ENCODE measurements at places on chromosomes 2 and 18.
A peak's percentile ranks its signal among the peaks of the same experiment; 100 is the strongest.

GRCh38 chr2:214310319-214310718 lies 100.5 kb upstream of the VWC2L start:
- DNase-seq, result no peak

GRCh38 chr2:37582481-37583220 lies 88.8 kb downstream of the CDC42EP3 start:
- peak; percentile 2 for DNase-seq

GRCh38 chr2:115165529-115166109 lies 723.2 kb downstream of the DPP10 start:
- no peak for DNase-seq

- DNase-seq, result no peak
Measured at GRCh38 chr2:64137567-64137966, 6.7 kb downstream of the PELI1 start.

DNA sequence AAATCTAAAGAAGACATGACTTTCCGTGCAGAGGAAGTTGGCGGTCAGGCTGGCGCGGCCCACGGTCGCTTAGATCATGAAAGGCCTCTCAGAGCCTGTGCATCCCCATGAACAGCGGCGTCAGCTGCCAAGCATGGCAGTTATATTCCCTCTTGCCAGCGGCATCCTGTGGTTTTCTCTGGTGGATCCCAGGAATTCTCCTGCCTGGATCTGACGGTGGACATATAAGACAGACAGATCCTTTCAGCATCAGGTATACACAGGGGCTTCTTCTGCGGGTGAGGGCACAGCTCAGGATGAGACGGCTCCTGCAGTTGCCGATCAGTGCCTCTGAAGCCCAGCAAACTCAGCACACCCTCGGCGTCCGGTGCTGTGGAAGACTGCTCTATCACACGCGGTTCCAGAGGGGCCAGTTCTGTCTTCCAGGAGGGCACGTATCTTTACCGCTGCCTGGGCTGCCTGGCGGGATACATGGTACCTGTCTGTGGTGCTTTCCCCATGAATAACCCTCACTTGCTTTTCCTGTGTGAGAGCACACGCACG lies 157.8 kb downstream of the LDLRAD4 start:
- DNase-seq, result no peak

DNA sequence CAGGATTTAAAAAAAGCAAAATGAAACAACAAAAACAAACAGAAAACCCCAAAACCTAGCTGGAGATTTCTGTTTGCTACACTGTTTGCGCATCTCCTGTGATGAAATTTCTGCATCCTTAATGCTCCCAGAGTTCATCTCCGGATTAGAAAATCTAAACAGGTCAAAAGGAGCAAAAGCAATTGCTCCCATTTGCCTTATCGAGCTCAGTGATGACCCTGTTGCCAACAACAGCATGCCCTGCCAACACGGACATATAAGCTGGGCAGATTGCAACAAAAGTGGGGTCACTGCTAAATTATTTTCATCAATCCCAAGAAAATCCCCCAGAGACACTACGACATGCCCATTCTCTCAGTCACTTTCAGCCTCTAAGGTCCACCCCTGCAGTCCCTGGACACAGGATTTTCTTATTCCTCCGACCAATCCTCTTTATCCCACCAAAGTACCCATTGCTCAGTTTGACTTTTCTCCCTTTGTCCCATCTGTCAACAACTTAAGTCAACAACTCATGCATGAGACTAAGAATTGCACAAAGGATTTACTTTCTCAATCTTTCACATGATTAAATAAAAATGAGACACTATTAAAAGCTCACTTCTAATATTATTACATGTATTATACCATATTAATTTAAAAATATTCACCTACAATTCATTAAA lies 67.8 kb downstream of the ABCG8 start:
- no peak for DNase-seq

GRCh38 chr2:202140522-202141252 lies 67.6 kb downstream of the KIAA2012 start:
- no peak for DNase-seq

Measured in NCI-H524 treated with DMSO at 0.1 percent for 48 hours (cell line).